ENCODE measurements at places on chromosomes 12 and 14.

- no peak for DNase-seq
Observed at GRCh38 chr12:122265476-122265875, 818 bp downstream of the VPS33A start.

DNA sequence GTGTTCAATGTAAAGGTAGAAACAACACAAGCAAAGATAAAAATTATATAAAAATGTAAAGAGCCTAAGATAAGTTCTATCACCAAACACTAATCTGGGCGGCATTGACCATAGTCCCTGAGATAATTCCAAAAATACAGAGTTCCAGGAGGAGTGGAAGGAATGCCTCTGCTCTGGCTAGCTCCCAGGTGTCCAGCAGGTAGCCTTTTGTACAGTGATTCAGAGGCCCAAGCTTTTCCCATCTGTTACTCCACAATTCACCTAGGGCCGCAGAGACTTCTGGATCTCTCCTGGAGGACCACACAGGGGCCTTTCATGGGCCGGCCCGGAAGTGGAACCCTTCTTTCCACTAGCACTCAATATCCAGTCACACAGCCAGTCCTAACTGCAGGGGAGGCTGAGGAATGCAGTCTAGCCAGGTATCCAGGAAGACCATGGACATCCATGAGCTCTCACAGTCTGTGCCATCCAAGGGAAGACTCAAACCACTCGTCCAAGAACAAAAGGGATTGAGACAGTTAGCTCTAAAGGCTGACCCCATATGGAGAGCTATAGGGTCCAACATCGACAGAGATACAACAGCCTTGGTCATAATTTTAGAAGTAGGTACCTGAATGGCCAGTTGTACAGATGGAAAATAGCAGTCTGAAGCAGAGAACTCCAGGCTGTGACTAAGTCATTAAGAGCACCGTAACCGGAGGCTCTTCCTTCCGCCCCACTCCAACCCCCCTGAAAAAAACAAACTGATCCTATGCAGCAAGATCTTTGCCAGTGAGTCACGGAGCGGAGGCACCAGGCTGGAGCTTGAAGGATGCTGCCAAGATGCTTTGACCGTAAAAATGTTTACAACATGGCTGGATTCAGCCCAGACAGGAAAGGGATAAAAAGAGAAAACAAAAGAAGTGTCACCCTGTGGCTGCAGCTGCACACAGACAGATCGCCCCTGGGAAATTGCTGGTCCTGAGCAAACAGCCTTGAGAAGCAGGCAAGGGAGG lies 204.8 kb downstream of the NUAK1 start:
- peak; percentile 13 for DNase-seq

DNA sequence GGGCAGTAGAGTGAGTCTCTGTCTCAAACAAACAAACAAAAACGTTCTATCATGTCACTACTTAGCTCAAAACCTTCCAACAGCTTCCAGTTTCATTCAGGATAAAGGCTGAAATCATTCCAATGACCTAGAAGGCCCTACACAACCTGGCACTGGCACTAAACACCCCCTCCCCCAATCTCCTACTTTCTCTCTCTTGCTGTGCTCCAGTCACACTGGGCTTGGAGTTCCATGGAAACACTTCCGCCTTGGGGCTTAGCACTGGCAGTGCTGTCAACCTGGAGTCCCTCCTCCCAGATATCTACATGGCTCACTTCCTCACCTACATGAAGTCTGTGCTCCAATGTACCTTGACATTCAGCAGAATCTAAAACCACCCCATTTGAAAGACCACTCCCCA lies 65.0 kb upstream of the SINHCAF start:
- no peak for DNase-seq

DNA sequence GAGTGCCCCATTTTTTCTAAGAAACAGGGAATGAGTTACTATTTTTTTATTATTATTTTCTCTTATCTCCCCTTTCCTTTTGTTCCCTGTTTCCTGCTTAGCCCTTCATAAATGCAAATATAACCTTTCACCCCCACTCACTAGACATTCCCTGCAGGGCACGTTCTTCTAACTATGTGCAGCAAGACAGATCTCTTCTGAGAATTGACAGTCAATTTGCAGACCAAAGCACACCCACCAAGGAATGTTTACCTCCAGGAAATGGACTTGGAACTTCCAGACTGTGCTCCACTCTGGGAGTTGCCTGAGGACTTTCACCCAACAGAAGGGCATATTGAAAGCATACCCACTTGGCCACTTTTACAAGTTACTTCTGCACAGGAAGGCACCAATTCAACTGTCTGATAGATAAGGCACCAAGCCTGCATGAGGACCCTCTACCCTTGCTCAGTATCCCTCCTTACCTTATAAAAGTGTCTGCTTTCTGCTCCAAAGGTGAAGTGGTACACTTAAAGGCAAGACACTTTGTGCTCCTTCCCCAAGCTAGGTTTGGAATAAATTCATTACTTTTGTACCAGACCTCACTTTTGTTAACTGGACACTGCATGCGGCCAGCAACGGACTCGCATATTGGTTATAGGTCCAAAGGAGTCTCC lies 6.5 kb downstream of the TAS2R19 start:
- DNase-seq = no peak
